Endothelial cell (in vitro differentiated cells): ENCODE measurements at places on chromosomes 11 and 22.

GRCh38 chr22:17496841-17497240 is 66.5 kb upstream of the SLC25A18 start:
- DNase-seq, result no peak

DNA sequence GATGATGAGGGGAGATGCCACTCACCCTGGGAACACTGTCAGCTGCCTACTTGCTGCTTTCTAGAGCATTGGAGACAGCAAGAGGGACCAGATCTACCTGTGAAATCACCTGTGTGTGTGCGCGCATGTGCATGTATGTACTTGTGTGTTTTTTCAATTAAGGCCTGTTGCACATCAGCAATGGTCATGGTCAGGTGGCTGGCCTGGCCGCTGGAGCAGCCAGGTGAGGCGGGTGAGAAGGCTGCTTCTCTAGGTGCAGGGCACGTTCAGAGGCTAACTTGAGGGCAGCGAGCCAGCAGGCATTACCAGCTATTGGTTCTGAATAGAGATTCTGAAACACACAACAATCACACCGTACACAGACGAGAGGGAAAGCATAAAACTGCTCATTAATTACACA is 65.1 kb downstream of the PARVG start:
- DNase-seq, result no peak

DNA sequence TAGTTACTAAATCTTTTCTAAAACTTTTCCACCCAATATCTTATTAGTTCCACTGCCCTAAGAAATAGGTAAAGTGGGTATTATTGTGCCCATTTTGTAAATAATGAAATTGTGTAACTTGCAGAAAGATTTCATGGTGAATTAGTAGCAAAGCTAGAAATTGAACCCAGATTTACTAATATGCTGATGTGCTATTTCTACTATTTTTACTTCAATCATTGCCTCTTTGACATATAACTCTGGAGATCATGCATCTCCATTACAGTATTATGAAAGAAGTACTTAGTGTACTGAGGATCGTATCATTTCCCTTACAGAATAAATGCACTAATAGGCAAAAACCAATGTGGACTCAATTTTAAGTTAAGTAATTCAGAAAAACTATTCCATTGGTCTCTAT is 119.0 kb downstream of the CSTPP1 start:
- DNase-seq, result no peak

DNA sequence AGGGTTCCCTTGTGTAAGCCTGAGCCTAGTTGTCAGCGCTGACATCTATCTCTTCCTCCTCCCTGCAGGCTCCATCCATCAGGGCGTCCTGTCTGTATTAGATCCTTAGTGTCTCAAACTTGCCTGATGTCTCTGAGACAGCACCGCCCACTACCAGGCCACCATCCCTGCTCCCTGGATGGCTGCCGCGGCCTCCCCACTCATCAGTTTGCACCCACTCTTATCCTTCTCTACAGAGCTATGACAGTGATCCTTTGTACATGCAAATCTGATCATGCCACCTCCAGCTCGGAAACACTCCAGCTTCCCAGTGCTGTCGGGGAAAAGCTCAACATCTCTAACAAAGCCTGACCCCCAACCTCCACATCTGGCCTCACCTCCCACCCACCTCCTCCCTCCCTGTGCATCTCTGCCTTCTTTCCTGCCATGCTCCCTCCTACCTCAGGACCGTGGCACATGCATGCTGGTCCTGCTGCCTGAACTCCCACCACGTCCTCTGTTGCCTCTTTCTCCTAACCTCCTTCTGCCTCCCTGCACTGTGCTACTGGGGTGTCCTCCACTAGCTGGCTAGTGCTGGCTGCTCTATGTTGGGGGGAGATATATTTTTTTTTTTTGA is 61.6 kb upstream of the EIF3D start:
- no peak for DNase-seq

DNA sequence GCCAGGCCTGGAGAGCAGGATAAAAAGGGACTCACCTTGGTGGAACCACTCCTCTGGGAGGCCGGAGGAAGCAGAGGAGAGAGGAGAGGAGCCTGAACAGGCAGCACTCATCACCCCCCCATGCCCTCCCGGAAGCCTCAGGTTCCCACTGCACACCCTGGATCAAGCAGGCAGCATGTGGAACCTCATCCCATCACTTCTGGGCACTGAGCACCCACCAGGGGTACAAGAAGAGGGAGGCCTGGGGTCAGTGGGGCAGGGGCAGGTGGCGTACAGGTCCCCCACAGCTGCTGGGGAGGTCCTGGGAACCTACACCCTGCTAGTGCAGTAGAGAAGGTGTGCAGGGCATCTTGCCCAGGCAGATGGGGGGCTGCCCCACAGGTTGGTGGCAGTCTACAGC is 35.1 kb upstream of the TXNRD2 start:
- DNase-seq, result no peak
